ENCODE measurements at places on chromosomes 7 and 10.

DNA sequence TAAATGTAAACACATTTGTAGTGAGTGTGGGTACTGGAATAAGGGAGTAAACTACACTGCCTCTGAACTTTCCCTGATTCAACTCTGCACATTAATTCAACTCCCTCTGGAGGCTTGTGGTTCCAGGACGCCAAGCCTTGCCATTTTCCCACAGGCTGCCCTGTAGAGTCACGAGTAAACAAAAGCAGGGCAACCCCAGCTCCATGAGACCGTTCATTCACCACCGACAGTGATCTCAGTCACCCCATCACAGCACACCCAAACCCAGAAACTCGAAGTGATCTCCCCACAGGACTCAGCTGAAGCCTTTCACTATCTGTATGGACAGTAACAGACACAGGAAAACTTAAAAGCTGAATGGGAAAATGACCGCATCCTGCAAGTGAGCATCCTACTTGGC, 218.8 kb upstream of the FRMD4A start:
- DNase-seq: no peak

- no peak for DNase-seq
Measured at GRCh38 chr10:73339436-73339835, 19.2 kb downstream of the CFAP70 start.

DNA sequence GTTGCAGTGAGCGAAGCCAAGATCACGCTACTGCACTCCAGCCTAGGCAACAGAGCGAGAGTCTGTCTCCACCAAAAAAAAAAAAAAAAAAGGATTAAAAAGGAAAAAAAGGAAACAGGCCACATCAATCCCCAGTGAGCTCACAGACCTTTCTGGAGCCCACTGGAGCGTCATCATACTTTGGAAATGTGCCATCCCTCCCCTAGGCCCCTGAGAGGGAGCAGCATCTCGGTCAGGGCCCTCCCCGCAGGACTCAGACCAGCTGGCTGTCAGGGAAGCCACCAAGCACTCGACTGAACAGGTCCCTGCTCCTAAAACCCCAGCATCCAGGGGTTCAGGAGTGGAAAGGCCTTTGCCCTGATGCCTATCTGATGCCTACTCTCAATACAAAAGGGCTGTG, 97.9 kb upstream of the SH2B2 start:
- no peak for DNase-seq

- DNase-seq: no peak
Measured at GRCh38 chr7:92973974-92974373, 137.6 kb upstream of the CDK6 start.

DNA sequence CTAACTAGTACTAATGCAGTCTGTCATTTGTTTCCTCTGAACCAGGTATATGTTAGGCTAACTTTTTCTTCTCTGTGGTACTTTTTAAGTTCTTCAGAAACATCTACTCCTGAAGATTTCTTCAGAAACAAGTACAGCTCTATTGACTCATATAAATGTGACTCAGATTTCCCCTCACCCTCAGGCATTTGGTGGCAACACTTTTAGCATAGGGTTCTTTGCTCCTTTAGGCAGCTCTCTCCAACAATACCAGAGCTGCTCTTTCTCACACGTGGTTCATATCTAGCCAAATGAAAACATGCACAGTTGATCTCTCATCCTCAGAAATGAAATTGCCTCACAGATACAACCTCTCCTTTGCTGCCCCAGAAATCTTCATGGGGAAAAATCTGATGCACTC, 939.8 kb downstream of the SORCS1 start:
- no peak for DNase-seq

GRCh38 chr7:51290304-51290637, 26.3 kb downstream of the COBL start:
- DNase-seq: no peak

GRCh38 chr7:81075150-81075549, 156.3 kb upstream of the SEMA3C start:
- DNase-seq: no peak

GRCh38 chr10:66180581-66181318, 745.1 kb upstream of the LRRTM3 start:
- DNase-seq: no peak

GRCh38 chr7:46321556-46322205, 400.6 kb upstream of the IGFBP3 start:
- no peak for DNase-seq

- no peak for DNase-seq
Measured at GRCh38 chr7:106430103-106430502, 145.3 kb upstream of the NAMPT start.

GRCh38 chr7:43112941-43113621, 634 bp downstream of the HECW1 start:
- DNase-seq: peak; percentile 22

DNA sequence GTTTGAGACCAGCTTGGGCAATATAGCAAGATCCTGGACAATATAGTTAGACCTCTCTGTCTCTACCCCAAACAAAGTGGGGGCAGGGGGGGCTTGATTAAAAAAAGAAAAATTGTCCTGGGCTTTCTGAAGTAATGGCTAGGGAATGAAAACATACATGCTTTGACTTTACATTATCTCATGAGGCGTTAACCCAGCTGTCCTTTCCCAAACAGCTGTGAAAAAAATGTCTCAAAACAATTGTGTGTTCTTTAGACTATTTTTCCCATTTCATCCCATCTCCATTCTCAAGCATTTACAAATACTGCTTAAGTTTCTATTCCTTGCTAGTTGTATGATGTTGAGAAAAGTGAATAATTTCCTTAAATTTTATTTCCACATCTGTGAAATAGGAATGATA, 27.0 kb upstream of the CDK13 start:
- DNase-seq: no peak

DNA sequence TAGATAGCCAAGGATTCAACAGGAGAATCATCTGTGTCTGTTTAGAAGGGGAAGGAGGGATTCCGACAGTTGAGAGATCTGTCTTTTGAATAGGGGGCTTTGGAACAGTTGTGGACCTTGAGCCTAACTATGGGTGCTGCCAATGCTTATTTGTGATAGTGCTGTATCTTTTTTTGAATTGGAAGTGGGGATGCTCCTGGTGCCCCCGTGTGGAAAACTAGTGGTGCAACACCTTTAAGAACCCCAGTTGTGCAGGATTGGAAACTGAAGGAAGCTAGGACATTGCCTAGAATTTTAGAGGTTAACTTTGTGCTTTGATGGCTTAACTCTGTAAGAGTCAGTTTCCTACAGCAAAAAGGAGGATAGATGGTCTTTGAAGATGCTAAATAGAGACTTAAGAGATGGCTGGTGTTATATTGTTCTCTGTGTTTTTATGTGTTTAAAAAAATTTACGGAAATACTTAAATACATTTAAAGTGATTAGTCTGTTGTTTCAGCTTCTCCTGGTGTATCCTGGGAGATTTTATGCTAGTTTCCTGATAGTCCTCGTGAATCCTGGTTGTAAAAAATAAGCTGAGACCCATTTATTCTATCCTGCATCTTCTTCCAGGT, 69.3 kb downstream of the AP3M1 start:
- peak; percentile 11 for DNase-seq

GRCh38 chr7:44995555-44996493, 4.2 kb upstream of the CCM2 start:
- DNase-seq: no peak

Measured in hypothalamus (tissue), 51 donors.